ENCODE measurements at places on chromosomes 2 and 18.
A peak's percentile ranks its signal among the peaks of the same experiment; 100 is the strongest.

GRCh38 chr18:65567372-65567771 is 183.4 kb upstream of the CDH7 start:
- no peak for DNase-seq

GRCh38 chr2:160918906-160919503 is 241.2 kb upstream of the TANK start:
- DNase-seq, result no peak

- no peak for DNase-seq
These were observed 40.6 kb upstream of the RFX8 start for GRCh38 chr2:101515477-101515876.

GRCh38 chr18:41789001-41789400 is 166.0 kb upstream of the PIK3C3 start:
- DNase-seq, result no peak

DNA sequence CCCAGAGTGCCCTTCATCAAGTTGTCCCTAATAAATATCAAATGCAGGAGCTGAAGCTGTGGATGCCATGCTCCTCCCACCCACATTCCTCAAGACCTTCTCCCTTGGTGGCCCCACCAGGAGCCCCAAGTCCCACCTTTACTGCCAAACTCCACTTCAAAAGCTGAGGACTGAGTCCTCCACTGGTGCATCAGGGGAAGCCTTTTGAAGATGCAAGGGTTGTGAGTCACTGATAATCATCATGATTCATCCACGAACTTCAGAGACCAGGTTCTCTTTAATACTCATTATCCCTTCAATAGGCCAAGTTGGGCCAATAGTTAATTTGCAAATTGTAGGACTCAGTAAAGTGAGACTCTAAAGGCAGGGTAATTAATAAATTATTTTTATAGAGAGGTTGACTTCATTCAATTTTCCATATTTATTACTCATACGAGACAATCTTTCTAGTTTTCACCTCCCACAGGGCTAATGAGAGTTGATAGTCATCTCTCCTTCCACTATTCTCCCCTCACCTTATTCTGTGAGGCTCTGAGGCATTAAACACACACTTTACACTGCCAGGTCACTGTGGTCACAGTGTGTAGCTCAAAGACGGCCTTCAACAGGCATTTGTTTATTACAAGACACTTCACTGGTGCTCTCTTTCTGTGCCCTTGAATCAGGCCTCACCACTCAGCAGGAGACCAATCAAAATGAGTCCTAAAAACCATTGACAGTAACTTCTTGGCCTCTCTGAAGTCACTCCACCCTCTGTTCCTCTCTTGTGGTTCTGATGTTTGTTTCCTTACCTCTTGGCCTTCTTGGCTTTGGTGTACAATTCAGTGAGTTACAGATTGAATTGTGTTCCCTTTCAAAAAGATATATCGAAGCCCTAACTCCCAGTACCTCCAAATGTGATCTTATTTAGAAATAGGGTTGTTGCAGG is 99.9 kb downstream of the TRIB2 start:
- no peak for DNase-seq

DNA sequence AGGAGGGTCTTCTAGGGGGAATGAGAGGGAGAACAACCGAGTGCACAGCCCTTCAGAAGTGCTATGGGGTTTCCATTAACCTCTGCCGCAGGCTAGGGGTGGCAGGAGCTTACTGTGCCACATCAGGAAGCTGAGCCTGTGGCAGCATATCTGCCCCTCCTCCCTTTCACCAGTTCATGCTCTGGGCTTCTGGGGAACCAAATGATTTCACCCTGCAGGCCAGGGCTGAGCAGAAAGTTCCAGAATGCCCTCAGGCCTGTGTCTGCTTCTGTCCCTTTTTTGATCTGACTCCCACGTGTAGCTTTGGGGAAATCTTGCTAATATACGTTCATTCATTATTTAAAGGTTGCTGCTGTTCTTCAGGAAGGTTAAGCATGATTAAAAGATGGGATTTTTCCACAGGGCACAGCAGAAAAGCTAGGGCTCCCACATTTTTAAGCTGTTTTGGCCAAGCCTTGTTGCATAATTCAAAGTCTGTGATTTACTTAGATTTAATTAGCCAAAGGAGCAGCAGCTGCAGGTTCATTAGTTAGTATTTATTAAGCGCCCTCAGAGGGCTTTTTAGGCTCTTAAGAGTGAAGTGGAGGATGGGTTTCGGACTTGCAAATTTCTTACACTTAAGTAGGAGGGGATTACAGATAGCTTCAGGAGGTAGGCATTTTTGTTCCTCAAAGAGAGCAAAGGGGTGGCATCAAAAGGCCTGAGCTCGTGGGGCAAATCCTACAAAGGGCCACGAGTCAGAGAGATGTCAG is 10.2 kb downstream of the TMEM247 start:
- DNase-seq, result no peak

- no peak for DNase-seq
These were observed 9.1 kb downstream of the NEURL3 start for GRCh38 chr2:96495982-96496629.

- no peak for DNase-seq
These were observed 86.9 kb upstream of the DTNB start for GRCh38 chr2:25760297-25760696.

DNA sequence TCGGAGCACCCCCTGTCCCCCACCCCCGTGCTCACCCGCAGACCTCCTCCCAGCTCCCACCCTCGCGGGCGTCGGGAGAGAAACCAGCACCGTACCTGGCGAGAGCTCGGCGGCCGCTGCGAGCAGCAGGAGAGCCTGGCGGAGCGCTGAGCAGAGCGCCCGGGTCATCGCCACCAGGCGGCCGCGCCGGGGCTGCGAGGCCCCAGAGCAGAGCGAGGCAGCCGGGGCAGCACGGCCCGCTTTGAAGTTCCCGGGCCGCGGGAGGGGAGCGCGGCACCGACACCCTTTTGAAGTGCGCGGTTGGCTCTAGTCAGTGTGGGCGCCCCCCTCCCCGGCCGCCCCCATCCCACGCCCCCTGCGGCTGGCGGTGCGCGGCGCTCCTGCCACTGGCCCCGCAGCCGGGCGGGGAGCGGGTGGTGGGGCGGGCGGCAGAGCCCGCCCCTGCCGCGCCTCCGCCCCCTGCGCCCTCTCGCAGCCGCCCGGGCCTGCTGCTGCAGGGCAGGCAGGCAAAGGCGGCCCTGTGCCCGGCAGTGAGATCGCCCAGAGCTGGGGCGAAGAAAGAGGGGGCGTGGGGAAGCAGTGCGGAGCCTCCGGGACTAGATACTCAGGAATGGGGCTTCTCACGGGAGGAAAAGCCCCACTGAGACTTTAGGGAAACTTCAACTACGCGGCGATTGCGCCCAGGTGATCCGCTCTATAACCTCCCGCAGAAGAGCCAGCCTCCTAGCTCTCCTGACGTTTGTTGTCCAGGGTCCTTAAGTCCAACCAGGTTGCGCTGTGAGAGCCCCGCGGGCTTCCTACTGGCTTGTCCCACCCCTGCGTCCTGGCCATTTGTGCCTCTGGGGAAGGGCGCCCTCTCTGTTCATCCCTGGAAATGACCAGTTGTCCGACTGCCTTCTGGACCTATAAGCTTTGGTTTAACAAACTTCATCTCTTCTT is at the start of gene ACVR1C:
ACVR1C (minus strand) TSS at position 388 of the 939 bp plus-strand sequence; CDS start at position 168, 220 bp downstream.
- DNase-seq, result peak; percentile 46

GRCh38 chr2:20609349-20609994 is 41.4 kb downstream of the HS1BP3 start:
- no peak for DNase-seq

GRCh38 chr2:33267756-33268155 is 208.7 kb upstream of the RASGRP3 start:
- no peak for DNase-seq

GRCh38 chr2:133977405-133977804 is 276.5 kb upstream of the MGAT5 start:
- no peak for DNase-seq

DNA sequence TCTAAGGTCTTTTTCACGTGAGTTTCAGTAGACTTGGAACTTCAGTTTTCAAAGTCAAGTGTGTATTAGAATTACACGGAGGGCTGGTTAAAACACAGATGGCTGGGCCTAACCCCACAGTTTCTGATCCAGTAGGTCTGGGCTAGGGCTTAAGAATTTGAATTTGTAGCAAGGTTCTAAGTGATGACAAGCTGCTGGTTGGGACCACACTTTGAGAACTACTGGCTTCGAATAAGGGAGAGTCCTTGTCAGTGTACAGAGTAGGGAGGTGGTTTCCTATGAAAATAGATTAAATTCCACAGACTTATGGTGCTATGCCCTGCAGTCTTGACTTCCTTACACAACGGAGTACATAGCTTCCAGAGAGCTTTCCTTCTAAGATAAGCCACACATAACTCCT is 4.5 kb downstream of the RHOB start:
- DNase-seq, result no peak

- DNase-seq, result no peak
These were observed 87.0 kb downstream of the ALPK2 start for GRCh38 chr18:58541789-58542425.

- DNase-seq, result no peak
These were observed 38.1 kb upstream of the AFF3 start for GRCh38 chr2:100180503-100180902.

DNA sequence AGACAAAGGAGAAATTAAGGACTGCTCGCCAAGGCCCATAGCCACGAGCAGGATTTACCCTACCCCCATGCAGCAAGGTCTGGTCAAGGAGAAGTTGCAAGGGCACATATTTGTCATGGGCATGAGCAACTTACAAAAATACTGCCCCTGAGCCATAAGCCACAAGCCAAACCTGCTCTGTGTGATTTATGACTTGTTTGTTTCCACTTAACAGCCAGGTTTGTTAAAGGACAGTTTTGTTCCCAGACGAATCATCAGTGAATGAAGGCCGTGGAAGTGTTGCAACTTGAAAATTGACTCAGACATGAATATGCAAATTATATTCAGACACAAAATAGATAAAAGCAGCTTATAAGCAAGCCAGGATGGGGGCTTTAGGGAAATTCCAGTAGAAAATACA is 31.3 kb upstream of the EVA1A start:
- DNase-seq, result no peak

DNA sequence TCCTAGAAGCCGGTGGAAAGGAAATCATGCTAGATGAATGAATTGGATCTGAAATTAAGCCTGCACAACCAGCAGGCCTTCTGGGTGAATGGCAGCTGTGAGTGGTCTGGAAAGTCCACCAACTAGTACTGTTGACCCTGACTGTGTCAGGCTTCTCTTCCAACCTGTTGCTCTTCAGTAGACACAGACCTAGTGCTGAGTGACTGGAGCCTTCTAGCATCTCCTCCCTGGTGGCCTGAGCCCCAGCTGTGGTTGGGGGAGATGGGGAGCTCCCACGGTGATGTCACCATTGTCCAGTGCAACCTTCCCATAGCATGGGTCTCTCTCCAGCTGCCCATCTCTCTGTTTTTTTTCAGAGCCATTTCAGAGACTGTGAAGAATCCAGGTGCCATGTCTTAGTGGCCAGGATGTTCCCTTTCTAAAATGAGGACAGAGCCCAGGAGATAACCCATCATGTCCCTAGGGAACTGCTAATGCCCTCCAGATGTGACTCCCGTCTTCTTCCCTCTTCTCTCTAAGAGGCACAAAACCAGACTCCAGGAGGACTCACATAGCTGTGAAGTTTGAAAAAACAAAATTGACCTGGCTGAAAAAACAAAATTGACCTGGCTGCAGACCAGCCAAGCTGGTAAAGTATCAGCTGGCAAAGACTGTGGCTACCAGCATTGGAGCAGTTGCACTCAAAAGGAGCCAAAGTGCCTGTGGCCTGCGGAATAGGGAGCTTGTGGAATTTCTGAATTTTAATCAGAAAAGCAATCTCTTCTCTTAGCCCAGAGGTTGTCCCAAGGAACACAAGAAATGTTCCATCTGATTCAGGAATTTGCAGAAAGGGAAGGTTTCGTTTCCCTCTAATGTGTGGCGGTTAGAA is 67.4 kb upstream of the RPL31 start:
- DNase-seq, result no peak

- DNase-seq, result no peak
These were observed 48.9 kb downstream of the FRZB start for GRCh38 chr2:182817558-182817957.

GRCh38 chr2:120488531-120488930 is 142.6 kb downstream of the INHBB start:
- DNase-seq, result no peak

- peak; percentile 7 for DNase-seq
These were observed 597 bp downstream of the RNF103 start for GRCh38 chr2:86623043-86623493.

DNA sequence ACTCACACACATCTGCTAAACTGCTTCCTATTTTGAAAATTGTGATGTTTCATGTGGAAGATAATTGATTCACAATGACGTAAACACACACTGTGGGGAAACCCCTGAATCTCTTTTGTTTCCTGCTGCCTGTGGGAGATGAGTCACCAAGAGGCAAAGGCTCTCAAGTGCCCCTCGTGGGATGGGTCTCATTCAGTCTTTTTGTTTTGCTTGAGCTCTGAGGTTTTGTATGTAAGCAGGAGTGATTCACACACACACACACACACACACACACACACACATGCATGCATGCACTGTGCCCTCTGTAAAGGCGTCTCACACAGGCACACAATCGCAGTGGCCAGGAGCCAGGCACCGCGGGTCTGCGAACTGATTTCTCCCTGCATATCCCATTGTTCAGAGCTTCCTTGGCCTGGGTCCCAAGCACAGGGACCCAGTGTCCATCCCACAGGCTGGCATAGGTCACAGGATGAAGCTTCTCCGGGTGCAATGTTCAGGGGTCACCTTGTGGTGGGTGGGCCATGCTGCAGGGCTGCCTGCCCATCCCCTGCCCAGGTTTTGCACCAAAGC is 12.1 kb upstream of the ARHGEF4 start:
- peak; percentile 53 for DNase-seq

GRCh38 chr18:35464831-35465279 is 32.9 kb downstream of the INO80C start:
- no peak for DNase-seq

DNA sequence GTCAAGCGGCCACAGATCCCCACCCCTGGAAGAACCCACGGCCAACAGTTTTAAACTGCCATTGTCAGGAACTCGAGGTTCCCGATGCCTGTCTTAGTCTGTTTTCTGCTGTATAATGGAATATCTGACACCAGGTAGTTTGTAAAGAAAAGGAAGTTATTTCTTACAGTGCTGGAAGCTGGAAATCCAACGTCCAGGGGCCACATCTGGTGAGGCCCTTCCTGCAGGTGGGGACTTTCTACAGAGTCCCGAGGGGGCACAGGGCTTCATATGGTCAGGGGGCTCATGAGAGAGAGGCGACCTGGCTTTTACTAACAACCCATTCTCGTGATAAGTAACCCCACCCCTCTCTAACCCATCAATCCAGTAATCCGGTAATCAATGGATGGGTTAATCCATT is 501.6 kb upstream of the MYT1L start:
- no peak for DNase-seq

GRCh38 chr2:12733846-12734245 is 17.1 kb downstream of the TRIB2 start:
- DNase-seq, result no peak

GRCh38 chr18:3984163-3984757 is 470.8 kb downstream of the DLGAP1 start:
- DNase-seq, result no peak
